Cortex of kidney (tissue), 1 donor: ENCODE measurements at places on chromosomes 12 and 14.

DNA sequence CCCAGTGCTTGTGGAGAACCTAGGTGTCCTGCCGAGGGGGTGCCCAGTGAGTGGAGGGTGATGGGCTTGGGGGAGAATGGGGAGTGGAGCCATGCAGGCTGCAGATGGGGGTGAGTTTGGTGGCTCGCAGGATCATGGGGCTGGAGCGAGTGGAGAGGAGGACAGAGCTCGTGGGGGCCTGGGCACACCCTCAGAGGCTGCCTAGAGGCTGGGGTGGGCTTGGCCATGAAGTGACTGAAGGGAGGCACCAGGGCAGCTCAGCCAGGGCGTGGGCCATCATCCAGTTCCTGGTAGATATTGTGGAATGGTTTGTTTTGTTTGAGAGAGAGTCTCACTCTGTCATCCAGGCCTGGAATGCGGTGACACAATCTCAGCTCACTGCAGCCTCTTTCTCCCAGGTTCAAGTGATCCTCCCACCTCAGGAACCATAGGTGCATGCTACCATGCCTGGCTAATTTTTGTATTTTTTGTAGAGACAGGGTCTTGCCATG, 43.4 kb upstream of the AMN start:
- no peak for DNase-seq

- no peak for DNase-seq
Measured at GRCh38 chr12:29164477-29165393, 15.7 kb downstream of the FAR2 start.

DNA sequence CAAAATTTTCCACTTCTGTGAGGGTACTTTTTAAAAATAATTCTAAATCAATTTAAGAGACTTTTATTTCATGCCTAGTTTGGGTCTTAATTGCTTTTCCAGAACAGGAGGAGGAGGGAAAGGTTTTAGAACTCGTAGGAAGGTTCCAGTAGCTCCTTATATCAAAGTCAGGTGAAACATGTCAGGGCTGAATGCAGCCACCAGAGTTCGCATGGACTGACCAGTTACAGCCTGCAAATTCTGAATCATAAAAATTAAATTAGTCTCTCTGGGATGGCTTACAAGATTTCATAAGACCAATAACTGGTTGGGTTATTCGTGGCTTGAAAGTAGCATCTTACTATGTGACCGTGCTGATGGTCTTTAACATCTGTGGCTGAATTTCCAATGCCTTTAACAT, 397 bp downstream of the BDKRB1 start:
- no peak for DNase-seq

GRCh38 chr12:130830246-130830551, 8.9 kb downstream of the STX2 start:
- no peak for DNase-seq

GRCh38 chr12:104250366-104251125, 35.0 kb downstream of the TXNRD1 start:
- no peak for DNase-seq

DNA sequence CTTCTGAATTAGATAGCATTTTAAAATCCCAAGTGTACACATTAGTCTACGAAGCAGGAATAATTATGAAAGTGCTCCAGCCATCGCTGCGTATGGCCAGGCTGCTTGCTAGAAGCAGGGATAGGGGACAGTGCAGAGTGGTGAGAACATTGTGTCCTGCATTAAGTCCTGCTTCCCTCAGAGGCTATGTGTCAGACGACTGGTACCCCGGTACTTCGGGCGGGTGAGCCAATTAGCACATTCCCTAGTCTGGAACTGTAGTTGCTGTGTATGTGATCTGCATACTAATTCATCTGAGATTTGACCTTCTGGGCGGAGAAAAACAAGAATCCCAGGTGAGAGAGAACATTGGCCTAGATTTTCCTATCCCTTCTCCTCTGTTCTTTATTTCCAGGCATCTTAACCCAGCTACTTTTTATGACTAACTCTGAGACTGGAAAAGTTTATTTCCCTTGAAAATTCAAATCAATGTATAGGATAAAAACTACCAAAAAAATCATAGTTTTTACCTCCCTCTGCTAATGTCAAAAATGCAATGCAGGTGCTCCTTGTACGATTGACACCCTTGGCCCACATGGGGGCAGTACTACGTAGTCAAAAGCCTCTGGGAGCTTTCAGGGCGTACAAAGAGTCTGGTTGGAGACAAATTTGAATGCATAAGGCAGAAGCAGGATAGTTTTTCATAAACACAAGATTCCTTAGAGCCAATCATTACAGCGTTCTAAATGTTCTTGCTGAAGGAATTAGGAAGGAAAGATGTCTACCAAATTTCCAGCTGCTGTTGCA, 764.3 kb downstream of the NOVA1 start:
- no peak for DNase-seq

DNA sequence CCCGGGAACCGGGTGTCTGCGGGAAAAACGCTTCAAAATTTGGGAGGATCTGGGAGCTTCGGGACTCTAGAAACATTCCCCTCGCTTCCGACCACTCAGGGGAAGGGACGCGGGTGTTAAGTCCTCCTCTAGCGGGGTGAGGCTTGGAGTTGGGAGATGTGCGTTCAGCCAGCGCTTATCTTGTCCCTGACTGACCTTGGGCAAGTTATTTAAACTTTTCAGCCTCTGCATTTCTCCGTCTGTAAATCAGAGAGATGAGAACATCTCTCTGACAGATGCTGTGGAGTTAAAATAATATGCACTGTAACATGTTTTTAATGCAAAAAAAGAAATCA, 76.9 kb upstream of the ANO4 start:
- no peak for DNase-seq

DNA sequence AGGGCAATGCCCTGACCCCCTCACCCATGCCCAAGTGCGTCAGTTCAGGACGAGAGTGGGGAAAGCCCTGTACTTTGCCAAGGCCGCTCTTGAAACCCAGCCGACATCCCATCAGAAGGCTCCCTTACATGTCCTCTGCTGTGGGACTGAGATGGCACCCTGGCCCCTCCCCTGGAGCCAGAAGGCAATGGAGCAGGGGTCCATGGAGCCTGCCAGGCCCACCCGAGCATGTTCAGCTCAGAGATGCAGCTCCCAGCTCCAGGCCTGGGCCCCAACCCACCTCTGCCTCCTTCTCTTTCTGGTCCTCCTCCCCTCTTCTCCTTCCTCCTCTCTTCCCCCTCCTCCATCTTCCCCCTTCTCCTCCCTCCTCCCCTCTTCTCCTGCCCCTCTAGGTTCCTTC, 95.5 kb downstream of the PAPOLA start:
- no peak for DNase-seq

GRCh38 chr14:93155667-93156066, 29.0 kb downstream of the MOAP1 start:
- no peak for DNase-seq

- no peak for DNase-seq
Measured at GRCh38 chr12:75724928-75725312, 213.5 kb upstream of the KRR1 start.

DNA sequence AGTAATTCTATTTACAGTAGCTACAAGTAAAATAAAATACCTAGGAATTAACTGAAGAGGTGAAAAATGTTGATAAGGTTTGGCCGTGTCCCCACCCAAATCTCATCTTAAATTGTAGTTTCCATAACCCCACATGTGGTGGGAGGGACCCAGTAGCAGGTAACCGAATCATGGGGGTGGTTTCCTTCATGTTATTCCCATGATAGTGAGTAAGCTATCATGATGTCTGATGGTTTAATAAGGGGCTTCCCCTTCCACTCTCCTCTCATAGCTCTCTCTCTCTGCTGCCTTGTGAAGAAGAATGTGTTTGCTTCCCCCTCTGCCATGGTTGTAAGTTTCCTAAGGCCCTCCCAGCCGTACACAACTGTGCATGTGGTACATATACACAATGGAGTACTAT, 1170.7 kb downstream of the BCL11B start:
- DNase-seq = no peak

GRCh38 chr12:43675048-43675904, 83.3 kb downstream of the PUS7L start:
- no peak for DNase-seq

- no peak for DNase-seq
Measured at GRCh38 chr12:57836442-57837375, 9.8 kb downstream of the CTDSP2 start.

GRCh38 chr14:97707603-97708002, 910.4 kb downstream of the VRK1 start:
- no peak for DNase-seq

- no peak for DNase-seq
Measured at GRCh38 chr14:99254328-99255009, 17.5 kb downstream of the BCL11B start.

DNA sequence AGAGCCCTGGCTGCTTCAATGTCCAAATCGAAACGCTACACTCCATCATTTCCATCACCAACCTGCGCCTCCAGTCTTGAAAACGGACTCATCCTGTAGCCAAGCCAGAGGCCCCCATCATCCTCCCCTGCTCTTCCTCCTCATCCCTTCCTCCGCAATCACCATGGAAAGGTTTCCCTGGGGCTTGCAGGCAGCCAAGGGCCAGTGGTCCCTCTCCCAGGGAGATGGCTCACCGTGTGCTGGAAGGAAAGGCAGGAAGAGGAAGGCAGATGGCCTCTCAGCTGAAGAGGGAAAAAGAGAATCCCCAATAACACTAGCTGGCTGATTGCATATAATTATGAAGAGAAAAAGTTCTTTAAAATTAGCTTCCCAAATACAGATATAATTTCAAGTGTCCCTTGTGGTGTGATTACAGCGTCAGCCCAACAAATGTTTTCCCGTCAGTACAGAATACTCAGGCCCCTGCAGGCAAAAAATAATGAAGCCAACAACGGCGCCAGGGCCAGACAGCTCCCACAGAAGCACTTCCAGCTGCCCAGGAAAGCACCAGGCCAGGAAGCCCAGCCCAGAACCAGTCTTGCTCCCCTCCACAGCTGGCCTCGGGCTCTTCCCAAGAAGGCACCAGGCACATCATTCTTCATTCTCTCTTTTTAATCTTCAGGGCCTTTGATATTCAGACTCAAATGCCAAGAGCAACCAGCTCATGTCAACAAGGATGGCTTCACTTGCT, 24.7 kb downstream of the ITPK1 start:
- no peak for DNase-seq

GRCh38 chr14:88303041-88303440, 20.0 kb downstream of the KCNK10 start:
- DNase-seq = no peak

DNA sequence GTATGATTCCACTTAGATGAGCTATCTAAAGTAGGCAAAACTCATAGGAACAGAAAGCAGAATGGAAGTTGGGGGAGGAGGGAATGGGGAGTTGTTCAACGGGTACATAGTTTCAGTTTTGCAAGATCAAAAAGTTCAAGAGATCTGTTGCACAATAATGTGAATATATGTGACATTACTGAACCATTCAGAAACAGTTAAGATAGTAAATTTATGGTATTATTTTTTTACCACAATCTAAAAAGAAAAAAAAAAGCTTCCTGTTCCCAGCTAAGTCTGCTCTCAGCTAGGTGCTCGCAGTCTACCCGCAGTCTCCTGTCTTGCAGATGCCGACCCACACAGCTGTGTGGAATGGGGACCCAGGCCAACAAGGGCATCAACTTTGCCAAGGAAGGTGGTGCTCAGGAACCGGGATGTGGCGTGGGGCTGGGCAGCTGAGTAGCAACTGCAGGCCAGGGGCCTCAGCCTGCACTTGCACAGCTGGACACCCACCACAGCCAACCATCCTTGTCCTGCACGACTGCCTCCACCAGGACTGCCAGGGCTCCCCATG, 15.3 kb upstream of the ANO6 start:
- DNase-seq = no peak

DNA sequence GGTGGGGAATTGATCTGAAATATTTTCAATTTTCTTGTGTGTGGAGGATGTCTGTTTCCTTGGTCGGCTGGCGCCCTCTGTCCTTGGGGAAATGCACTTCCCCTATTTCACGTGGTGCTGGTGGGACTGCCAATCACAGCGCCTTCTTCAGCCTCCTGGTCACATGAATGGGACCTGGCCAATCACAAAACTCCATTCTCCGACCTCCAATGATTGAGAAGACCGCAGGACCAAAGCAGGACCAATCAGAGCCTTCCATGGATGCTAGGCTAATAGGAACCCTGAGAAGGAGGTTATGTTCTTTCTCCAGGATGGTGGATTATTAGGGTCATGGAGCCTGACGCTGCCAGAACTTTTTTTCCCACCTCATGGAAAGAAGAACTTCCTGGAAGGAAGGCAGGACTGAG, 188.7 kb downstream of the TTC8 start:
- DNase-seq = no peak

- DNase-seq = no peak
Measured at GRCh38 chr12:31035226-31035625, 38.4 kb upstream of the DDX11 start.
